ENCODE measurements at places on chromosomes 4 and X. TPM values are rescaled to one million over a fixed set of nuclear protein-coding genes. Genes with fewer than 3 reads are reported as not detected.

The HTR2C gene
- not detected for total RNA-seq

DNA sequence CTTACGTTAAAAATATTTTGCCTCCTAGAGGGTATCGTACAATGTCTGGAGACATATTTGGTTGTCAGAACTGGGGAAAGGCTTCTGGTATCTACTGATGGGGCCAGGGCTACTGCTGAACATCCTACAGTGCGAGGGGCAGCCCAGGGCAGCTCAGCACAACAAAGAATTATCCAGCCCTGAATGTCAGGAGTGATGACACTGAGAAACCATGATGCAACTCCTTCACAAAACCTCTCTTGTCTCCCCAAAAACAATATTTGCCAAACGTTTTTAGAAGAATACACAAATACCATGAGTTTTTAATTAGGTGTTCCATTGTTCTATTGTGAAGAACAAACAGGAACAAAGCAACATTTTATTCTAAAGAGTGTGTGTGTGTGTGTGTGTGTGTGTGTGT, 43.4 kb upstream of the CLNK start:
- no peak for DNase-seq

- no peak for DNase-seq
Observed at GRCh38 chrX:119573840-119574393, 446 bp upstream of the UBE2A start.

- DNase-seq: no peak
Observed at GRCh38 chr4:158253350-158253980, 43.2 kb downstream of the TMEM144 start.

- no peak for DNase-seq
Observed at GRCh38 chr4:146235654-146236177, 21.4 kb downstream of the REELD1 start.
